ENCODE measurements at places on chromosomes 3 and 15.

- no peaks in the 10 kb centered on the region for H3K27me3 ChIP-seq
- DNase-seq = no peak
- peaks cover 39% of the 10 kb centered on the region for H3K4me1 ChIP-seq
These were observed 50.4 kb downstream of the FLNB start for GRCh38 chr3:58058361-58059263.

- no peak overlapping the region for H3K4me3 ChIP-seq
- H3K27me3 ChIP-seq = no peaks in the 10 kb centered on the region
- H3K27ac ChIP-seq = no peak overlapping the region
- H3K4me1 ChIP-seq = no peaks in the 10 kb centered on the region
- H3K36me3 ChIP-seq = no peaks in the 10 kb centered on the region
These were observed 193.1 kb downstream of the EPHA3 start for GRCh38 chr3:89300526-89300925.

DNA sequence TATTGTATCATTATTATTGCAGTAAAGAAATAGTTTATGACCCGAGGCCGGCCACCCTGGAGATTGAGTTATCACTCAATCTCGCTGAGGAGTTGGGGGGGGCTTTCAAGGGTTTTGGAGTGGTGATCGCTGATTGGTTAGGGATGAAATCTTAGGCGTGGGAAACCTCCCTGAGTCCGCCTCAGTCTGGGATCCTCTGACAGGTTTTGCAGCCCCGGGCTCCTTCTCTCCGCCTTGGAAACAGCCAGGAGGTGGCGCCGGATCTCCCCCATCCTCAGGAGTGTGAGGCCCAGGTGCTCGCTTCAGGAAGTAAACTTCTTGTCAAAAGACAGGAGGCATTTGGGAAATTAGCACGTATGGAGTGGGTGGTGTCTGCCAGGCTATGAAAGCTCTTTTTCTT is 41.1 kb upstream of the SEC61A1 start:
- H3K27me3 ChIP-seq = no peaks in the 10 kb centered on the region
- DNase-seq = peak; percentile 69
- no peaks in the 10 kb centered on the region for H3K36me3 ChIP-seq
- peaks cover 4% of the 10 kb centered on the region for H3K4me1 ChIP-seq

DNA sequence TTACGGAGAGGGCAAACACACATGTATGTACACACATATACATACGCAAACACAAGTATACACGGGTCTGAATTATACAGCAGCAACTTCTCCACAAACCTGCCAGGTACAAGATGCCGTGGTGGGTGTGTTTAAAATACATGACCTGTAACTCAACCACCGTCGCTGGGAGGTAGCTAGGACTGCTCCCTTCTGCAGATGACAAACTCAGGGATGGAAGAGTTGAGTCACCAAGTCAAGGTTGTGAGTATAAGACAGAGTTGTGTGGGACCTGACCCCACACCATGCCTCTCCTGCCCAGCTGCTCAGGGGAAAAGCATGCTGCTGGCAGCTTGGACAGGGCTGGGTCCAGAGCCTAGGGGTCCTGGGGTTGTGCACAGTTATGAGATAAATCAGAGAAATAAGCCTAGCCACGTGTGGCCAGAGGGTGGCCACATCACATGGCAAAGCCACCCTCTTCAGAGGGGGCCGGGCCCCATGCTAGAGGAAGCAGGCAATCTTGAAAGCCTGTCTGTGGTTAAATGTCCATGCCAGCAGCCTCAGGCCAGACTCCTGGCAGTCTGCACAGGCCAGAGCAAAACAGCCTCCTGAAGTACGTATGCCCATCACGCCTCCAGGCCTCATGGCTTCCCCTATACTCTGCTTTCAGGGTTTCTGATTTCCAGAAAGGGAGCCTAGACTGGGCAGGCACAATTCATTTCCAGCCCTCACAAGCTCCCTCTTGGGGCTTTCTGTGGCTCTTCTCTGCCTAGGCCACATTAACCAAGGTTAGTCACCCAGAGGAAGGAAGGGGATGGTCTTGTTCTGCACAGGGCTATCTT is 107.7 kb upstream of the RPL32 start:
- H3K27me3 ChIP-seq = peaks cover 16% of the 10 kb centered on the region
- H3K4me3 ChIP-seq = no peak overlapping the region
- H3K36me3 ChIP-seq = no peaks in the 10 kb centered on the region

DNA sequence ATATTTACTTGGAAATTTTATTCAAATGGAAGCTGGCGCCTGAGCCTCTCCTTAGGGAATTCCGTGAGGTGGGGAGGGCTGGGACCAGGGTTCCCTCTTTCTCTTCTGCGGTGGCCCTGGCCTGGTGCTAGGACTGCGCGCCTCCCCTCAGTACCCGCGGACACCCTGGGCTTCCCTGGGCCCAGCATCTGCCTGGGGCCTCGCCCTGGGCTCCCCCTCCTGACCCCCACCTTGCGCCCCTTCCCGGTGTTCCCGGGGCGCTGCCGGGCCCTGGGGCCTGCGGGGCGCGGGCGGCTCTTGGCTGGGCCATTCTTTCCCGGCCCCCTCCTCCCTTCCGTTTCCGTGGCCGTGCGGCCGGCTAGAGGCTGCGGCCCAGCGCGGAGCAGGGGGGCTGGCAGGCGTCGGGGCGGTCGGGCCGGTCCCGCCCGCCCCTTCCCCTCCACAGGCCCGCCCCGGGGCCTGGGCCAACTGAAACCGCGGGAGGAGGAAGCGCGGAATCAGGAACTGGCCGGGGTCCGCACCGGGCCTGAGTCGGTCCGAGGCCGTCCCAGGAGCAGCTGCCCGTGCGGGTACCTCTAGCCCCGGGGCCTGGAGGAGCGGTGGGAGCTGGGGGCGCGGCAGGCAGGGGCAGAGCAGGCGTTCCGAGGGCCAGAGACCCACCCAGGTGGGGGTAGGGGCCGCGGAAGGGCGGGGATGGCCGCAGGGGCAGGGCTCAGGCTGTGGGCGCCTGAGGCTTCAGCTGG is at the start of gene FES:
FES (plus strand) TSS at position 529 of the 743 bp plus-strand sequence. CDS start 542 bp downstream, outside the sequence.
- peaks cover 26% of the 10 kb centered on the region for H3K4me1 ChIP-seq
- peak; percentile 70 for DNase-seq

DNA sequence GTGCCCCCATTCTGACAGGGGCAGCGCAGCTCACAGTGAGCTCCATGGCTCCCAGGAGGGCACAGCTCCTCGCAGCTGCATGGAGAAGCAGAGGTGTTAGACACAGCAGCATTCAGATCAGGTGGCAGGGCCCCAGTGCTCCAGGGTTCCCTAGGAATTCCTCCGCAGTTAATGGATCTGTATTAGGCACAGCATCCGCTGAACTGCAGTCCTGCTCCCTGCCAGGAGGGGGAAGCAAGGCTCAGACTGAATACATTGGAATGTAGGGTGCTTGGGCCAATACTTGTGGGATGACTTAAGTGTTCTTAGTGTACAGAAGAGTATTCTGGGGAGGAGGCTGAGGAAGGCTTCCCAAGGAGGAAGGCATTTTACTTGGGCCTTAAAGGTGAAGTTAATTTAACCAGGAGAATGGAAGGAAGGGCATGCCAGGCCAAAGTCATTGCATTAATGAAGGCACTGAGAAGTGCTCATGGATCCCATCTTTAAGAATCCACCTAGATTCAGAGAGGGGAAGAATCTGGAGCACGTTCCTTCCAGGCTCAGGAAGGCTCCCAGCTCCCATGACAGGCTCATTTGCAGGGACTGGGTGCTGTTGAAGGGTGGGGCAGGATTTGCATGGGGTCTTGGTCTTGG is 111.6 kb downstream of the RAB11A start:
- H3K36me3 ChIP-seq = no peaks in the 10 kb centered on the region
- peak; percentile 73 for DNase-seq
- H3K27me3 ChIP-seq = peaks cover 6% of the 10 kb centered on the region
- H3K27ac ChIP-seq = no peak overlapping the region
- H3K4me1 ChIP-seq = peaks cover 10% of the 10 kb centered on the region

DNA sequence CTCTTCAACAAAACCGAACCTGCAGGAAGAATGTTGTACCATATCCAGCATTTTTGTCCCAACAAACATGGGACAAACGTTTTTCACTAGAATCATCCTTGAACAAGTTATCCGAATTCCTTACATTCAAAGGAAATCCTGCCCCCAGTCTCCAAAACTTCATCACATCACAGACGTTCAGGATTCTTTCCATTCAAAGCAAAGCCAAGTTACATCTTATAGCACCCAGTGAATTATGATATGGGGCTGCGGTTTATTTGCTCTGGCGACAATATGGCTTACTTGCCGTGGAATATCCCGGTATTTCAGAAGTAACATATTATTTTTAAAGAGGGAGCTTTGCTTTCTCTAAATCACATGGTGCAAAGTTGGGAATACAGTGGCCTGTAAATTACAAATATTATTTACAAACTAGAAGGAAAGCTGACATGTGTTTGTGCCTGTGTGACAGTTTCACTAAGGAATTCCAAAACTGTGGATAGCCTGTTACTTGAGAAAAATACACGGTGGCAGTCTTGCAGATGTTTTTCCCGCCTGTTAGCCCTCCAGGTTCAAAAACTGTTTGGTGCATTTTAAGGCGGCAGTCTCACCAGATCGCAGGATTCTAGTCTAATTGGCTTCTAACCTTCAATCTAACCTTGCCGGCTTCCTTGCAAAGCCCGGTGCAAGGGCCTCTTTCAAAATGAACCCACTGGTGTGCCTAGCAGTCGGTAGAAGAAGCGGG is 736 bp upstream of the MBNL1 start:
- no peaks in the 10 kb centered on the region for H3K36me3 ChIP-seq
- peak overlapping the region; percentile 91 for H3K4me3 ChIP-seq
- peaks cover 2% of the 10 kb centered on the region for H3K27me3 ChIP-seq
- peaks cover 36% of the 10 kb centered on the region for H3K4me1 ChIP-seq
- no peak for DNase-seq
- H3K27ac ChIP-seq = peak overlapping the region; percentile 93

DNA sequence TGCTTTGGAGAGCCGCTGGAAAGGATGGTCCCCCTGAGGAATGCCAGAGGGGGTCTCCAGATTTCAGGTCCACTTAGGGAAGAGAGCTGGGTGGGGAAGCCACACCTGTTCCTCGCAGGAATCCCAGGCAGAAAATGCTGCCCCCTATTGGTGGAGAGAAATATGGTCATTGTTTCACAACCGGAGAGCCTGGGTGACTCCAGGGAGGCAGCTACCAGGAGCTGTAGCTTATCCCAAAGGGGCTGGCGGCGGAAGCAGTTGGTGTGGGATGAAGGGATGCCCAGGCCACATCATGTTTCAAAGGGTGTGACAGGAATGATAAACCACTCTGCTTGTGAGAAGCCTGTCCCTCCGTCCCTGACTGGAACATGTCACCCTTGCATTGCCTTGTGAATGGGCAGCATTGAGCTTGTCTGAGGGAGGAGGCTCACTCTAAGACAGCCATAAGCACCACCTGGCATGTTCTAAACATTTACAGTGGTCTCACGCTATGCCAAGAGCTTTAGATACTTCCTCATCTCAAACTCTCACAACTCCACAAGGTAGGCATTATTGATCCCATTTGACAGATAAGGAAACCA is 34.5 kb downstream of the POMGNT2 start:
- H3K27ac ChIP-seq = no peak overlapping the region
- DNase-seq = no peak
- H3K27me3 ChIP-seq = no peaks in the 10 kb centered on the region

GRCh38 chr3:87924485-87924884 is 134.3 kb downstream of the CGGBP1 start:
- H3K27ac ChIP-seq = no peak overlapping the region
- H3K27me3 ChIP-seq = no peaks in the 10 kb centered on the region
- H3K36me3 ChIP-seq = no peaks in the 10 kb centered on the region
- no peak overlapping the region for H3K4me3 ChIP-seq
- DNase-seq = no peak

DNA sequence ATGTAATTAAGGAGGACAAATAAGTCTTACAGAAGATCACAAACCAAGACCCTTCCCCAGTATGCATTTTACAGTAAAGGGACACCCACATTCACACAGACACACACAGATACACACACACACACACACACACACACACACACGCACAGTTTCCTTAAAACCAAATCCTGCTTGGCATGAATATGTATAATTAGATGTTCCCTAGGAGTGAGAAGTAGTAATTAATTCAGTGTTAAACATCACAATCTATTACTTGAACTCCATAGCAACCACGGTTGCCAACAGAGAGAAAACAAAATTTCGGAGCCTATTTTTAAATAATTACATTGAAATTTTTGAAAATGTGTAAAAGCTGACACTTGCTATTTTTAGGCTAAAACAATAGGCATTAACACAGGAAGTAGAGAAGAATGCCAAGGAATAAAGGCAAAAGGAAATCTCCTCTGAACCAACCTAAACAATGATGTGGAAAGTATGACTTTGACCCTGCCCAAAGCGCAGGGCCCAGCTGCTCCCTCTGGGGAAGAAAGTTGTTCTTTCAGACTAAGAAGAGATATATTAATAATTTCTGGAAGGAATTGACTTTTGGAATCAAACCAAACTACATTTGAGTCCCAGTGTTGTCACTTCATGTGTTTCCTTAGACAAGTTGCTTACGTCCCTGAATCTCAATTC is 215.3 kb downstream of the CPNE4 start:
- no peak overlapping the region for H3K4me3 ChIP-seq
- DNase-seq = no peak
- H3K27me3 ChIP-seq = no peaks in the 10 kb centered on the region

DNA sequence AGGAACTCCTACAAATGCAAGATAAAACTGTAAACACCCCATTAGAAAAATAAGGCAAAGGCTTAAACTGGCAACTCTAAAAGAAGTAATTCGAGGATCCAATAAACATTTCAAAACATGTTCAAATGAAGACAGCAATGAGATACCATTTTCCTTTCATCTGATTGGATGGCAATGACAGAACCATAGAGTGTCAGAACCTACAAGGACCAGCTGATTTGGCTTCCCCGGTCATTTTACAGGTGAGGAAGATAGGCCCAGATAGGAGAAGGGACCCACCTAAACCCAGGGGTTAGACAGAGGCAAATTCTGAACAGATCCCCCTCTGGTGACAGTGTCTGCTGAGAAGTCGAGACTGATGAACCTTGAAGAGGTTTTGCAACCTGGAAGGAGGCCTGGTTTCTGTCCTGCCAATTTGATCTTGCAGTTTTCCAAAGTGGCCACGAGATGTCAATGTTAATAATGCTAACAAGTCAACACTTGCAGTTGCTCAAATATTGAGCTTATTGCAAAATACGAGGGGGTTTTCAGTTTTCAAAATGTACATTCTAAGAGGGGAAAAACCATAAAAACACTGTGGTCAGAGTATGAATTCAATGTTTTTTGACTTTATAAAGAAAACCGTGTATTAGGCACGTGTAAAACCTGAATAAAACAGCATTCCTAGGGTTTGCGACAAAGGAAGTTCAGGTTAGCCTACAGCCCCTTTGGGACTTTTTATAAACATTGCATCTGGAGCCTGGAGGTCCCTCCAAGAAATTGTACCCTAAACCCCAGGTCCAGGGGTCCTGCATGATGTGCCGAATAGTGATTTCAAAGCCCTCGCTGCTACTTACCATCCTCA is 21.5 kb downstream of the CFAP161 start:
- H3K27me3 ChIP-seq = peaks cover 7% of the 10 kb centered on the region
- no peak overlapping the region for H3K4me3 ChIP-seq

DNA sequence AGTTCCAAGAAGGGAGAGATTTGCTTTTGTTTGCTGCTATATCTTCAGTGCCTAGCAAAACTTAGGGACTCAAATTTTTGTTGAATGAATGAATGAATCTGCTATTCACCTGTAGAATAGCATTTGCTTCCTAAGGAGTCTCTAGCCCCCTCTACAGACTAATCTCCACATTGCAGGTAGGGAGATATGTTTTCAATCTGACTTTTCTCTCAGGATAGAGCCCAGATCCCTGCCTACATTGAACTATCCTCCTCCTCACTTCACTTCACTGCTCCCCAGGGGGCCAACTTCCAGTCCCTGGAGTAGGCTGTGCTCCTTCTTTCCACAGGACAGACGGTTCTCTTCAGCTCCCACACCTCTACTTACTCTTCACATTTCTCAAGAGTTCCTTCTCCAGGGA is 81.9 kb upstream of the PTX3 start:
- H3K4me1 ChIP-seq = peaks cover 13% of the 10 kb centered on the region
- no peaks in the 10 kb centered on the region for H3K36me3 ChIP-seq
- no peak overlapping the region for H3K27ac ChIP-seq
